ENCODE measurements at places on chromosomes 1 and 21.

DNA sequence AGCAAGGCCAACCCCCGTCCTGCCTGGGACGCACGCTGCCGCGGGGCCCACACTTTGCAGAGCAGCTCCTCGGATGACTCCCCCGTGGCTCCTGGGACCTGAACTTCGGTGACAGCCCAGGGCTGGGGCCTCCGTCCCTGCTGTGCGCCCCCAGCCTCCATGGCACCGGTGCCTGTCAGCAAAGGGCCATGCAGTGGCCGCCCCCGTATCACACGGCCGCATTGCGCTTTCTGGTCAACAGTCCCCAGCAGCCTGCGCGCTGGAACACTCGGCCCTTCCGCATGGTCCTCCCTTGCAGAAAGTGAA, 18.0 kb downstream of the NADK start:
- DNase-seq, result no peak

DNA sequence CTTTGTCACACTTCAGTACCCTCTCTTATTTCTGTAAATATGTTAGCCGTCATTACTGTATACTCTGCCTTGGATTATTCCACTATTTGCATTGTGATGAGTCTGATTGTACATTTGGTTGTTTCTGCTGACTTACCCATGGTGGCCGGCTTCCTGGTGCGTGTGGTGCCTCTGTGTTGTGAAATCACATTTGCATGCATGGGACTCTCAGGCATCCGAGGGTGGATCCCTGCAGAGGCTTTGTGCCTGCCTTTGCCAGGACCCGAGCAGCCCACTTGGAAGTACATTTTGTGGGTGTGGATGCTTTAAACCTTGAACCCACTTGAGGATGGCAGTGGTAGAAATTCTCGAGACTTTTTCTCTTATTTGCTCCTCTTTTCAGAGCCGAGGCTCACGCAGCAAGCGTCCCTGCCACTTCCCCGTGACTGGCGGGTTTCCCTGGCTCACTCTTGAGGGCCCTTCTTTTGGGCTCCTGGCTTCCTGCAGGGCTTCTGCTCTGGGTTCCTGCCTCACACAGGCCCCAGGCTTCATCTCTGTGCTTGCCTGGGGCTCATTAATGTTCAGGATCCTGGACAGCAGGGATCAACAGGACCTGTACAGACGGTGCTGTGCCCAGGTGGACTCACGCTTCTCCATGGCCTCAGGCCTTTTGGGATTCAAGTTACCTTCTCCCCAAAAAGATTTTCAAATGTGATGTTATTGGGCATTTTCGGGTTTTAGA, 36.6 kb downstream of the POFUT2 start:
- DNase-seq, result no peak

DNA sequence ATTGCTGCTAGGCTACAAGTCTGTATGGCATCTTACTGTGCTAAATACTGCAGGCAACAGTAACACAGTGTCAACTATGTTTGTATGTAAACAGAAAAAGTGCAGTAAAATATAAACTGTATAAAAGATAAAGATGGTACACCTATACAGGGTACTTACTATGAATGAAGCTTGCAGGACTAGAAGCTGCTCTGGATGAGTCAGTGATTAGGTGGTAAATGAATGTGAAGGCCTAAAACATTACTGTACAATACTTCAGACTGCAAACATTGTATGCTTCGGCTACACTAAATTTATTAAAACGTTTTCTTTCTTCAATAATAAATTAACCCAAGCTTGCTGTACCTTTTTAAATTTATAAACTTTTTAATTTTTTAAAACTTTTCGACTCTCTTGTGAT, 97.1 kb downstream of the HLX start:
- no peak for DNase-seq

DNA sequence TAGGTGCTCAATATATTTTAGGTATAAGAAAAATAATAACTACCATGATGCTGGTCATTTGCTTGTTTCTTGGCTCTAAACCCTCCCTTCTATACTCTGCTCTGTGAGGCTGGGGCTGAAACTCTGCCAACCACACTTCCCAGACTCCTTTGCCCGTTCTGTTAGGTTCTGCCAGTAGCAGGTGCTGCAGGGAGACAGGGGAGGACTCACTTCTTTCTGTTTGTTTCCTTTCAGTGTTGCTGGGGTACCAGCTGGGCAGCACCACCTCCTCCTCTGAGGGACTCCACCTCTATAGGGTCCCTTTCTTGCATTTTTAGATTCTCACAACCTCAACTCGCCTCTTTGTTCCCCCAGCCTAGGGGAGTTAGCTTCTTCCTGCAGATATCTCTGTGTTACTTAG, 17.0 kb upstream of the SH2D2A start:
- DNase-seq, result no peak

- DNase-seq, result no peak
Measured at GRCh38 chr21:45322231-45322959, 34.7 kb upstream of the POFUT2 start.

DNA sequence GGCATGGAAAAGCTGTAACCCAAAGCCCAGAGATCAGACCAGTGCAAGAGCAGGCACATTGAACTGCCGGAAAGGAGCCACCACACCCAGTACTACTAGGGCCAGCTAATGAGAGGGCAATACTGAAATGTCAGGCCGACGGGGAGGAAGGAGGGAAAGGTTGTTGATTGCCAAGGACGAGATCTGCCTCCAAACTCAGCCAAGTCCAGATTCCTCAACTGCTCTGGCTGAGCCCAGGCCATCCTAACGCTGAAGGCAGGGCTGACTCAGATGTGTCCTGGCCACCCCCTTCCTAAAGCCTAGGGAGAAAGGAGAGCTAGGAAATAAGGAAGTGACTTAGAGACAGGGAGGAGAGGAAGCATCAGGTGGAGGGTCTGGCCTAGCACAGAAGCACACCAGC, 42.1 kb upstream of the IPO9 start:
- DNase-seq, result no peak

- DNase-seq, result no peak
Measured at GRCh38 chr1:198664068-198664788, 25.4 kb downstream of the PTPRC start.

DNA sequence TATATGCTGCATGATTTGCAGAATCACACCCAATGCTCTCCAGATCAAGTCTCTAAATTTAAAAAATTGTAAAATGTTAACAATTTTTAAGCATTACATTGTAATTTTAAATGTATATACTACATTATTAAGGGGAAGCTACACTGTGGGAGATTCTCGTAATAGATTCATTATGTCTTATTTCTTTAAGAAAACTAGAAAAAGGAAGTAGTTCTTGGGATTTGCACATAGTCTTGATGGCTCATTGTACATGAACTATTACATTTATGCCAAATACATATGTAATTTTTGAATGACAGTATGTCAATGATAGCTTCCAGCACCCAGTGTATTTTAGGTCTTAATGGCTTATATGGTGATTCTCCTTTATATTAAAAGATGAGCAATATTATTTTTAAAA, 250.3 kb downstream of the PTPRC start:
- no peak for DNase-seq

DNA sequence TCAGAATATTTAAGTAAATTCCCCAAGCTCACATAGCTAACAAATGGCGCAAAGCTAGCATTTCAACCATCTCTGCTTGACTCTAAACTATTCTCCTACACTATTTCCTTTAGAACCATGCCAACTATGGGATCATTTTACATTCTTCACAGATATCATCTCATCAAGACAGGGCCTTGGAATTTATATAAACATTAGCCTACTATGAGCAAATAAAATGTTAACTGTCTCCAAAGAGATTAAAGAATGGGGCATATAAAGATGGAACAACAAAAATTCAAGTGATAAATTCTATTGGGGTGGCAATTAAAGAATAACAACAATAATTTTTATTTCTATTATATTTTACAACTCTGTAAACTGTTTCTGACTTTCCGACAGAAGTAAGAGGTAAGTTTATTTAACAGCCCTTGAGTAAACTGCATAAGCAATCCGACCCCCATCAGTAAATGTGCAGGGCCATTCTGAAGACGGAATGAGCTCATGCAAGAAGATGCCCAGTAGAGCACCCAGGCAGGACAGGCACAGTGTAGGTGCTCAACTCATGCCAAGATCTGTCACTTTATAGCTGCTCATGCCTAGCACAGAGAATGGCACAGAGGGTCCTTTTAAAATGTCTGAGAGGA, 261.9 kb downstream of the VAV3 start:
- no peak for DNase-seq

GRCh38 chr1:184392067-184392466, 5.2 kb downstream of the C1orf21 start:
- DNase-seq, result no peak

GRCh38 chr1:216894494-216894893, 171.3 kb upstream of the ESRRG start:
- DNase-seq, result no peak

GRCh38 chr1:220224033-220224432, 48.2 kb downstream of the RAB3GAP2 start:
- no peak for DNase-seq

DNA sequence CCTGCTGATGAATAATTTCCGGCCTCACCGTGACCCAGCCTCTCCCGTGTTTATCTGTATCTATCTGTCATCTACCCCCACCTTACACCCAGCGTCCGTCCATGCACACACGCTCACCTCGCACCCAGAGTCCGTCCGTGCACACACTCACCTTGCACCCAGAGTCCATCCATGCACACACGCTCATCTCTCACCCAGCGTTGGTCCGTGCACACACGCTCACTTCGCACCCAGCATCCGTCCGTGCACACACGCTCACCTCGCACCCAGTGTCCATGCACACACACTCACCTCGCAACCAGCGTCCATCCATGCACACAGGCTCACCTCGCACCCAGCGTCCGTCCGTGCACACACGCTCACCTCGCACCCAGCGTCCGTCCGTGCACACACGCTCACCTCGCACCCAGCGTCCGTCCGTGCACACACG, 25.0 kb upstream of the COL18A1 start:
- no peak for DNase-seq

DNA sequence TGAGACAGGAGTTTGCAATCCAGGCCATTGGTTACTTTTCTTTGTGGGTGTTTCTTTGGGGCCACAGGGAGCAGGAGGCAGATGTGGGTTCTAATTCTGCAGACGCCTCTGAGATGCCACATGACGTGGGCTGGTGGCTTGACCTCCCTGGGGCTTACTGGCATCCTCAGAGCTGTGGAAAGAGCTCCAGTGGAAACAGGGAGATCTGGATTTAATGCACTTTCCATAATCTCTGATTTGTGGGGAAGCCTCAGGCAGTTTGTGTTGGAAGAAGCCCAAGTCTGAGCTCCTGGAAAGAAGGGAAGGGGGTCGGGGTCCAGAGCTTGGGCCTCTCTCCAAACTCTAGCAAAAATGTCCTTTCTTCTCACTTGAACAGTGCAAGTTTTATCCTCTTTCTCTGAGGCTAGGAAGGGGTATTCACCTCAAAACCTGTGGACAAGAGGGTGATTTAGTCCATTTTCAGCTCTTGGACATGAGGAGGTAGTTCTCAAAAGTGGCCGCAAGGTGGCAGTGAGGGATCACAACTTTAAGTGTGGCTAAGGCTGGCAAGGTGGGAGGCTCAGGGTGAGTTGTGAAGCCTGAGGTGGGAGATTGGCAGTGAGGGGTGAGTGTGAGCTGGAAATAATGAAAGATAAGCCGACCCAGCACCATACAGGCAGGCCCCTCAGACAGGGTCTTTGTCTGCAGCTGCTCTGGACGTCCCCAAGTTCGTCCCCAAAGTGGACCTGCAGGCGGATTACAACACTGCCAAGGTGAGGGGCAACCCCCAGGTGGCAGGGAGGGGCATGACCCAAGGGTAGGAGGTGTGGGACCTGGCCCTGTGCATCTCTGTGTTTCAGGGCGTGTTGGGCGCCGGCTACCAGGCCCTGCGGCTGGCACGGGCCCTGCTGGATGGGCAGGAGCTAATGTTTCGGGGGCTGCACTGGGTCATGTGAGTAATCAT, 9.2 kb downstream of the IKBKE start:
- peak; percentile 40 for DNase-seq

GRCh38 chr1:17846341-17846740, 91.2 kb downstream of the ACTL8 start:
- DNase-seq, result no peak

DNA sequence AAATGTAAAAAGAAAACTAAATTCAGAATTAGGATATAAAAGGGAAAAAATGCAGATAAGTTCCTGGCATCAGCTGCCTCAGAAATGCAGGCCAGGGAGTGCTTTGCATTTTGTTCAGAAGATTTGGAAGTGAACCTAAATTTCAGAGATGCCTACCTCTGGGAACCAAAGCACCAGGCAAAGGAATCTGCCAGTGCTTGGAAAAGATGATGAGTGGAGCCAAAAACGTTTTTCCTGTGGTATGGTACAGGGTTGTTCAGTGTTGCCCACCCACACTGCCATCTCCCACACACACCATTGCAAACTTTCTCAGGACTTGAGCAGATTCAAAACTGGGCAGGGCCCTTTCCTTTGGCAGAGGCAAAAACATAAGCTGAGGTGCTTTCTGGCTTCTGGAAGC, 349.5 kb downstream of the TGFB2 start:
- no peak for DNase-seq

DNA sequence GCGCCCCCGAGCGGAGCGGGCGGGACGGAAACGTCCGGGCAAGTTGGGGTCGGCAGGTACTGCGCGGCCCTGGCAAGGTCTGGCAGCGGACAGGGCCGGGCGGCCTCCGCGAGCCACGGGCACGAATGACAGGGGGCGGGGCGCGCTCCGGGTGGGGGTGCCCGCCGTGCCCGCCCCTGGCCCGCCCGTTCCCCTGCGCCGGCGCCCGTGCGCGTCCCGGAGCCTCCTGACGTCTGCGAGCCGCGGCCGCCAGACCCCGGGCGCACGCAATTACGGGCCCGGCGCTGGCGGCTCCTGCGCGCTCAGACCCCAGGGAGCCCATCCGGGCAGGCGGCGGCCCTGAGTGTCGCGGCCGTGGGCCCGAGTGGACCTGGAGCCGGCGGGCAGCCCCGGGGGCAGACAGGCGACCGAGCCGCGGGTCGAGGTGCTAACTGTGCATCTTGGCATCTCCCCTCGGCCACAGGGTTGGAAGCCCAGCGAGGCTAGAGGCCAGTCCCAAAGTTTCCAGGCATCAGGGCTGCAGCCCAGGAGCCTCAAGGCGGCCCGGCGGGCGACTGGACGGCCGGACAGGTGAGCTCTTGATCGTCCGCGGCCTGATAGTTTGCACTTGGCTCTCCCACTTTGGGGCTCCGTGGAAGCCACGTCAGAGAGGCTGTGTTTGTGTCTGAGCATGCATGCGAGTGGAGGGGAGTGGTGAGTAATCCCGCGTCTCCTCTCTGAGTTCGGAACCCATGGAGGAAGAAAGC, 918 bp downstream of the MIB2 start:
- DNase-seq, result no peak
